ENCODE measurements at places on chromosomes 1 and 21. TPM values are rescaled to one million over a fixed set of nuclear protein-coding genes. Genes with fewer than 3 reads are reported as not detected.

Gene HLX
- total RNA-seq = 5.6 TPM

Gene CCDC24
- 8.0 TPM for total RNA-seq

Gene SPATA45
- total RNA-seq = not detected

Gene TENT5C
- 0.17 TPM for total RNA-seq

Gene MPL
- 0.22 TPM for total RNA-seq

Gene CFHR2
- not detected for total RNA-seq
